Astrocyte of the spinal cord (primary cell): ENCODE measurements at places on chromosomes 11 and 22.
A peak's percentile ranks its signal among the peaks of the same experiment; 100 is the strongest.

DNA sequence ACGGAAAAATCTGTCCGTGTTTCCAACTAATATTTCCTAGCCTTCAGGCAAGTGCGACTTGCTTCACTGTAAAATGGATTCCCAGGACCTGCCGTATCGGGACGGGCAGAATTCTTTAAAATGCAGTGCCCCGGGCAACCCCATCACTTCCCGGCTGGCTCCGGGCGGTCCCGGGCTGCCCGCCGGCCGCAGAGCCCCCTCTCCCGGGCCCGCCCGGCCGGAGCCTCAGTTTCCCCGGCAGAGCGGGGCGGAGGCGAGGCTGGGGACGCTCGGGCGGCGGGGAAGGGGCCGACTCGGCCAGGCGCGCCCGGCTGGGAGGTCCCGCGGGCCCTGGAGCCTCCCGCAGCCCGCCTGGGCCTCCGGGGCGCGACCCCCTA, 84.2 kb upstream of the WNT7B start:
- no peak for DNase-seq

- no peak for DNase-seq
Measured at GRCh38 chr11:60931917-60932316, 7.7 kb downstream of the TMEM132A start.

GRCh38 chr11:29628609-29629008, 388.2 kb downstream of the KCNA4 start:
- DNase-seq: no peak

DNA sequence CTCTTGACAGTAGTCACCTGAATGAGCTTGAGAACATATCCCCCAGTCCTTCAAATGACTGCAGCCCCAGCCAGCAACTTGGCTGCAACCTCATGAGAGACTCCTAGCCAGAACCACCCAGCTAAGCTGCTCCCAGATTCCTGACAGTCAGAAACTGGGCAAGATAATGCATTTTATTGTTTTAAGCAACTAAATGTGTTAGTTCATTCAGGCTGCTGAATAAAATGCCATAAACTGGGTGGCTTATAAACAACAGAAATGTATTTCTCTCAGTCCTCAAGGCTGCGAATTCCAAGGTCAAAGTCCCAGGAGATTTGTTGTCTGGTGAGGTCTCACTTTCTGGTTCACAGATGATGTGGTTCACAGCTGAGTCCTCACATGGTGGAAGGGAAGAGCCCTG, 5.8 kb upstream of the PAMR1 start:
- peak; percentile 9 for DNase-seq

DNA sequence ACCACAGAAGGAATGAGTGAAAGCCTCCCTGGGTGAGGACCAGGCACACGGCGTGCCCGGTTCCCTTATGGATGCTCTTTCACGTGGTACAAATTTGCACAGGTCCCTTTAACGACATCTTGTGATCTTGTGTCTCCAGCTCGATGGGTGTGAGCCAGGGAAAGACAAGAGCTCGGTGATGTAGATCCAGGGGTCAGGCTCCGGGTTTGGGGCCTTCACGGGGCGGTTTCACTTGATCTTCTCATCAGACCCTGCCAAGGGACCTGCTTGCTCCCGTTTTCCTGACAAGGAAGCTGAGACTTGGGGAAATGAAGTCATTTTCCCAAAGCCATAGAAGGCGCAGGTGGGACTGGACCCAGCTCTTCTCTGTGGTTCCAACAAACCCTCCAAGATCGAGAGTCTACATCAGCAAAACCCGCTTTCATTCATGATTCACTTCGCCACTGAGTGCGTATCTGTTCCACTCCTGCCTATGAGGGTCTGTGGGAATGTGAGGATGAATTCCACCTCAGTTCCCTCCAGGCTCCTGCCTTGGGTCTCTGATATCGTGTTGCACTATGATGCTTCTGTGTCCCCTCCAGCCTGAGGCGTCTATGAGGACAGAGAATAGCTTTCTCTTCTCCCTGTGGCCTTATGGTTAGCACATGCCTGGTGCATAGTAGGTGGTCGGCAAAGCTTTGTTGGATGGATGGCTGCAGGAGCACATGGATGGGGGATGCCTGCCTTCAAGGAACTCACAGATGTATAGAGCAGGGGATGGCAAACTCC, 45.0 kb upstream of the ANO1 start:
- DNase-seq: no peak

- no peak for DNase-seq
Measured at GRCh38 chr11:66843776-66844495, 695 bp downstream of the RCE1 start.

- no peak for DNase-seq
Measured at GRCh38 chr11:32874132-32874531, 18.5 kb upstream of the QSER1 start.

- no peak for DNase-seq
Measured at GRCh38 chr11:77142091-77142975, 14.3 kb downstream of the MYO7A start.

GRCh38 chr11:119902656-119903231, 173.7 kb upstream of the NECTIN1 start:
- no peak for DNase-seq

GRCh38 chr11:35419830-35420333, 524 bp upstream of the SLC1A2 start:
- DNase-seq: no peak

DNA sequence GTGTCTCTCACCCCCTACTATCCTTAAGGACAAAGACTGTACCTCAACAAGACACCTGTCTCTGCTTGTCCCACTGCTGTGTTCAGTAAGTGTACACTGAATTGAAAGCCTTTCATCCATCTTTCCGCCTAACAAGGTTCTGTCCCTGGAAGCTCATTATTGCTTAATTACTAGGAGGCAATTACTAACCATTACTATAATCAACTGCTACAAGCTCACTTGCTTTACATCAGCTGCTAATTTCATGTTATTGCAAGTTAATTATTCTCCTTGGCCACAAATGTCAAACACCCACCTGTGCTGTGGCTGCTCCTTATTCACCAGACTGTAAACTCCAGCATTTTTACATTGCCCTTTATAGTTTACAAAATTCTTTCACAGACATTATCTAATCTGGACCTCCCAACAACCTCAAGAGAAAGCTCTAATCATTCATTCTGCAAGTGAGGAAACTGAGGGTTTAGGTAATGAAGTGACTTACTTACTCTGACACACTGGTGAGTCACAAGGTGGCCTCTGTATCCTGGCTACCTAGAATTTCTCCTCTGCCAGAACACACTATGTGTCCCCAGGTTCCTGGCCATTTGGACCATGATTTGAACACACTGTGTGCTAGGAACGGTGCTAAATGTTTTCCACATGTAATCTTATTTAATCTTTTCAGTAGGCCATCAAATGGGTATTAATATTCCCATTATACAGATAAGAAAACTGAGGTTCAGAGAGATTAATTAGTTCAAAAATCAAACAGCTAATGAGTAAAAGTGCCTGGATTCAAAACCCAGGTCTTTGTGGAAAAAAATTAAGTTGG, 66.7 kb downstream of the RAB30 start:
- no peak for DNase-seq

DNA sequence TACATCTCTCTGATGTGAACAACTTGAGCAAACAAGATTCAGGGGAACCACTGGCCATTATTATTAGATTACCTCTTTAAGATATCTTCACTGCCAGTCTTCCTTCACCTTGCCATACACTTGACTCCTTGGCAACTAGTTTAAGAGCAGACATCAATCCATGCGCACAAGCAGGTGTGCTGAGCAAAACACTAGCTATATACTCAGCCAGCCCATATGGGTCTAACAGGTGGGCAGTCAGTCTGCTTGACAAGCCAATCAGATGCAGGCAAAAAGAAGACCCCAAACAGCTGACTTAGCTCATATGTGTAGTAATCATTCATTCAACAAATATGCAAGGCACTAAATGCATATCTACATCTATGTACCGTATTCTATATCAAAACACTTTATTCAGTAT, 101.2 kb downstream of the SIK3 start:
- DNase-seq: no peak

DNA sequence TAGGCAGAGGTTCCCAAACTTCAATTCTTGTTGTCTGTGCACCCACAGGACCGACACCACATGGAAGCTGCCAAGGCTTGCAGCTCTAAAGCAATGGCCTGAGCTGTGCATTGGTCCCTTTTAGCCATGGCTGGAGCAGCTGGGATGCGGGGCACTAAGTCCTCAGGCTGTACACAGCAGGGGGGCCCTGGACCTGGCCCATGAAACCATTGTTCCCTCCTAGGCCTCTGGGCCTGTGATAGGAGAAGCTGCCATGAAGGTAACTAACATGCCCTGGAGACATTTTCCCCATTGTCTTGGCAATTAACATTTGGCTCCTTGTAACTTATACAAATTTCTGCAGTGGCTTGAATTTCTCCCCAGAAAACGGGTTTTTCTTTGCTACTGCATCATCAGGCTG, 43.6 kb upstream of the SLC6A5 start:
- no peak for DNase-seq

GRCh38 chr11:107719557-107720302, 7.9 kb upstream of the SLN start:
- DNase-seq: no peak

- peak; percentile 62 for DNase-seq
Measured at GRCh38 chr22:30038219-30038618, 42.0 kb upstream of the HORMAD2 start.

DNA sequence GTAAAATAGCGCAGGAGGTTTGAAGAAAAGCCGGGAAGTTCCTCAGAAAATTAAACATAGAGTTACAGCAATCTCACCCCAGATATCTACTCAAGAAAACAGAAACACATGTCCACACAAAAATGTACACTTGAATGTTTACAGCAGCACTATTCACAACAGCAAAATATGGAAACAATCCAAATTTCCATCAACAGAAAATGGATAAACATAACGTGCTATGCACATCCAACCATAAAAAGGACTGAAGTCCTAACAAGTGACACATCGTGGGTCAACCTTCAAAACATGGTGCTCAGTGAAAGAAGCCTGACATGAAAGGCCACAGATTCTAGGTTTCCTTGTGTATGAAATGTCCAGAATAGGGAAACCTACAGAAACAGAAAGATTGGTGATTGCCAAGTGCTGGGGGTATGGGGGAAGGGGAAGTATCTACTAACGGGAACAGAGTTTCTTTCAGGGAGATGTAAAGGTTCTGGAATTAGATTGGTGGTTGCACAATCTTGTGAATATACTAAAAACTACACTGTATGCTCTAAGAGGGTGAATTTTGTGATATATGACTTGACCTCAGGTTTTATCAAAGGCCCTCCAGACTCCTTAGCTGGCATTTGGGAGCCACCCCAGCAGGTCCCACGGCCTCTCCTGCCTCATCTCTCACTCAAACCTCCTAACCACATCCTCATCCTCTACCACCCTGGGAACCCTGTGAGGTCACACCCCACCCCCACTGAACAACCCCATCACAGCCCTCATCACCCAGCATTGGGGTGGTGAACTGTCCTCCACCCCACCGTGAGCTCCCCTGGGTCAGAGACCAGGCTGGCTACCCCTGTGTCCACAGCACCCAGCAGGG, 69.2 kb upstream of the PRR5 start:
- no peak for DNase-seq

- DNase-seq: no peak
Measured at GRCh38 chr11:117871160-117871559, 5.3 kb downstream of the FXYD6 start.

GRCh38 chr11:131408025-131408640, 37.7 kb downstream of the NTM start:
- DNase-seq: peak; percentile 11

DNA sequence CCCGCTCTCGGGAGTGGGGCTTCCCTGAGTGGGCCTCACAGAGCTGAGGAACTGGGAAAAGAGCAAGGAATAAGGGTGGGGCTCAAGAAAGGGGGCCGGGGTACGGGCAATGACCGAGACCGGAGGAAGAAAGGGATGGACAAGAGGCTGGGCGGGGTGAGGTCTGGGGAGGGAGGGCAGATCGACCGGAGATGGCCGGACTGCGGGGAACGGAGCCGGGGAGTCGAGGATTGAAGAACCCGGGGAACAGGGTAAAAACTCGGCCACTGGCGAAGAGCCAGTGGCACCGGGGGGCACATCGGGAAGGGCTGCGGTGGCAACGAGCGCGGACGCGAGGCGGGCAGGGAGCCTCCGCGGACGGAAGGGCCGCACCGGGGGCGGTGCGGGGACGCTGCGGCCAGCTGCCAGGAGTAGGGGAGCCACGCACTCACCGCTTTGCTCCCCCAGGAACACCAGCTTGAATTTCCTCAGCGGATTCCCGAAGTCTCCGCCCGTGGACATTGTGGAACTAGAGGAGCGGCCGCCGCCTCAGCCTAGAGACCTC, 667 bp downstream of the RAB6A start:
- peak; percentile 46 for DNase-seq

- DNase-seq: no peak
Measured at GRCh38 chr11:132943706-132944568, 588.4 kb downstream of the OPCML start.

DNA sequence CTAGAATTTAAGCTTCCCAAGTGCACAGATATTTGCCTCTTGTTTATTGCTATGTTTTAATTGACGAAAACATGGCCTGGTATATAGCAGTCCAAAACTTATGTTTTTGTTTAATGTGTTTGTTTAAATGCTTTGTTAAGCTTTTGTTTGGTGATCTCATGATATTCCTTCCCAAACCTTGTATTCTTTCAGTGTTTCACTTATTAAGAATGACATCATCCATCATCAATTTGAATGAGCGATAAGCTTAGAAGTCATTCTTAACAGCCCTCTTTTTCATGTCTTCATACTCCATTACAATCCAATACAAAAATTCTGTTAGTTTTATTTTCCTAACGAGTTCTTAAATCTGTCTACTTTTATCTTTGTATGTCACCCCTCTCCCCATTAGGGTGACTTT, 206.0 kb downstream of the DYNC2H1 start:
- DNase-seq: no peak

DNA sequence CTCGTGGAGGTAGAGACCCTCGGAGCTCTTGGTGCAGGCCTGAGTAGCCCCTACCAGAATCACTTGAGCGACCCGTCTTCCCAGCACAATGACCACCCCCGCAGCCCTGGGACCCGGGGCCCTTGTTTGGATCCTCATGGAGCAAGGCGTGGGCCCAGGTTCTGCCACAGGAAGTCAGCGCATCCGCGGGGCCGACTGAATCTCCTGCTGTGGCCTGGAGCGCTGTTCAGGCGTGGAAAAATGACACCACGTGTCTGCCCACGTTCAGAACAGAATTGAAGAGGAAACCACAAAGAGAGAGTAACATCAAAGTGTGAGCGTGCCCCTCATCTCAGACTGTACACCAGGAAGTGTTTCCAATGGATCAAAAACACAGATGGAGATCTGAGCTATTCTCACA, 1479.2 kb downstream of the TBC1D22A start:
- DNase-seq: no peak

DNA sequence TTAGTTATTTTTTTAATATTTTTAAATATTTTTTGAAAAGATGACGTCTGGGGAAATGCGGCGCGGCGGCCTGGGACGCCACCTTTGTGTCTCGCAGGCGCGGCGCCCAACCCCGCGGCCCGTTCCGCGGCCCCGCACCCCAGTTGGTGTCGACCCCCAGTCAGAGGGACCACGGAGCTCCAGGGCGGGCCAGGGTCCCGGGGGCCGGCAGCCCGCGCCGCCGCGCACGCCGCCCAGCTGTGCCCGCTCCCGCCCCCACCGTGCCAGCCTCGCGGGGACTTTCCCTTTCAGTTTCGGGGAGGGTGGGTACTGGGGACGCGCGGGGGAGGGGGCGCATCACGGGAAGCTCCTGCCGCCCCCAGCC, 1.6 kb downstream of the CCND1 start:
- DNase-seq: no peak

- DNase-seq: no peak
Measured at GRCh38 chr22:48393041-48393370, 1434.7 kb downstream of the BRD1 start.
